ENCODE measurements at places on chromosomes 1 and 21. TPM values are rescaled to one million over a fixed set of nuclear protein-coding genes. Genes with fewer than 3 reads are reported as not detected.

GRCh38 chr1:1239227-1239613 is 7.2 kb downstream of the B3GALT6 start:
- no peak for DNase-seq

ATAD3B gene
- 5.7 TPM for total RNA-seq

DNA sequence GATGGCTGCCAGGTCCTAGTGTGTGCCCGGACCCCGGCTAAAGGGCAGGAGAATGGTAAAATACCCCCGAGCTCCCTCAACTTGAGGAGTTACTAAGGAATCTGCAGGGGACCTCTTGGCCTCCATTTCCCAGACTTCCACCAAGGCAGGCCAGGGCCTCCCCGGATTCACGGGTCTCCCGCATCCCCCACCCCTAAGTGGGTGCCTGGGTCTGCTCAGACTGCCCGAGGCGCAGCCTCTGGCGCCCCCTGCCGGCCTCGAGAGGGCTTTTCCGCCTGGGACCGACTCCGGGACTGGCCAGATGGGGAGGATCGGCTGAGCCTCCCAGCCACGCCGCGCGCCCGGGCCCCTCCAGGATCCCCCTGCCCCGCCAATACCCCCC is 1.7 kb downstream of the PLEKHG5 start:
- DNase-seq: peak; percentile 65

DNA sequence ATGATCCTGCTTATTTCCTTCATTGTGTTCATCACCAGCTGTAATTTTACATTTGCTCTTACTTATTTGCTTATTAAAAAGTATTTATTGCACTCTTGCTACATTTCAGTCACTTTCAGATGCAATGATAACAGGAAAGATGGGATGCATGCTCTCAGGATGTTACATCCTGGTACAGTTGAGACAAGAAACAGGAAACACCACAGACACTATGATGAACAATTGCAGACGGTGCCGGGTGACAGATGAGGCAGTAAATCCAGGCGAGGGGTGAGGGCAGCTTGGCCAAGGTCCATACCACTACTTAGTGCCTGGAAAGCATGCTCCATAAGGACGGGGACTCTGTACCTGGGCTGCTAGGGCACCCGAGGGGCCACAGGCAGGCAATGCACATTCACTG is 156.6 kb upstream of the RAB4A start:
- DNase-seq: no peak

DNA sequence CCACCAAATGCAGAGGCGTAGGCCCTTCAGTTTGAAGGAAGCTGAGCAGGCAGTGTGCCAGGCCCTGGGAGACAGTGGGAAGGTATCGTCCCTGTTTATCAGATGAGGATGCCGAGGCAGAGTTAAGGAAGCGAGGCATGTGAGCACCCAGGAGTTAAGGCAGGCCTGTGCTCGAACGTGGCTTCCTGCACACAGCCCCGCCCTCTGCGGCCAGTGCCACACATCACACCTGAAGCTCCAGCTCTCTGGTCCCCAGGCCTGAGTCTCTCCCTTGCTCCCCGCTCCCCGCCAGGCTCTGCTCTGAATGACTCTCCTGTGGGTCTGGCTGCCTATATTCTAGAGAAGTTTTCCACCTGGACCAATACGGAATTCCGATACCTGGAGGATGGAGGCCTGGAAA is 32.1 kb downstream of the EPHX1 start:
- no peak for DNase-seq

GRCh38 chr1:15148004-15148403 is 5.5 kb upstream of the TMEM51 start:
- no peak for DNase-seq

DNA sequence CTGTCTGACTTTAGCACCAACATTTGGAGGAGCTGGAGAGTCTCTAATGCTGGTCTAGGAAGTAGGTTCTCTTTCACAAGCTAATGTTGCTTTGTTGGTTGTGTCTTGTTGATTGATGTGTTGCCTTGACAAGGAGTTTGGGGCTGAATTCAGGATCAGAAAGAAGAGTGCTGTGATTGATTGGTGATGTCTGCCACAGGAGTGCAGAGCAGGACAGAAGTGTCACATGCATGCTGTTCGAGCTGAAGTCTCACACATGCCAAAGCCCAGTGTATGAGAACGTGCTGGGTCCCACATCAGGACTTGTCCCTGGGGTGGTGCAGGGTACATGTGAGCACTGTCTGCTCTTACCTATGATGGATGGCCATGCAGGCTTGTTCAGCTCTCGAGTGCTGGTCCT is 694.4 kb downstream of the MATN1 start:
- DNase-seq: no peak

- no peak for DNase-seq
Measured at GRCh38 chr1:12480748-12481362, 137.2 kb downstream of the DHRS3 start.

DNA sequence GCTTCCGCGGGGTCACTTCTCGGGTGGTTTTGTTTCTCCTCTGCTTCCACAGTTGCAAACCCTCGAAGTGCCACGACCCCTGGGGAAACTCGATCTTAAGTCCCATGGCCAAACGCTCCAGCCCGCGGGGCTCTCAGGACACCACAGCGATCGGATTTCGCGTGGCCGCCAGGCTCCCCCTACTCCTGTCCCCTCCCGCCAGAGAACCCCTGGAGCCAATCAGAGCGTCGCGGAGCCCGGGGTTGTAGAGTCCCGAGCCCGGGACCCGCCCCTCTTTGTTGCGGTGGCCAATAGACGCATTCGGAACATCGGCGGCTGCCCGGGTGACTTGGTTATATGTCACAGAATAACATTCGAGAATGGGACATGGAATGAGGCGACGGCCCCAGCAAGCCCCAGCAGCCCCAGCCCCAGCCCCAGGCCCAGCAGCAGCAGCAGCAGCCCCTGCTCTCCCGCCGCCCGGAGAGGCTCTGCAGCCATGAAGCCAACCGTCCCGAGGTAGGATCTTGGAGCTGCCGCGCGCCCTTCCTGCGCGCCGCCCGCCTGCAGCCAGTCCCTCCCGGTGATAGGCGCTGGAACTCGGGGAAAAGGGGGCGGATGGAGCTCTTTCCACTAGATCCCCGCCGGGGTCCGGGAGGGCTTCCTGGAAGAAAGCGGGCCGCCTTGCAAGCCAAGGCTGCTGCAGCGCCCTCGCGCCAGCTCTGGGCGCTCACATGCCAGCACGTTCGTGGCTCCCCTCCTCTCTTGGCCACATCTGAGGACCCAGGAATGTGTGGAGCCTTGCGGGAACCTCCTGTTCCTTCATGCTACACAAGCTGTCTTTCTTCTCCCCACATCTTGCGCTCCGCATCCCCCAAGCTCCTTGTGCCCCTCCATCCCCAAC is at the start of gene VASH2:
VASH2 (plus strand) TSS at position 299 of the 883 bp plus-strand sequence. CDS start 1,002 bp downstream, outside the sequence.
- peak; percentile 84 for DNase-seq

KCNN3 gene
- 1.0 TPM for total RNA-seq
